ENCODE measurements at places on chromosomes 11 and 22.

- no peak for DNase-seq
Measured at GRCh38 chr11:76135491-76135890, 70.8 kb downstream of the WNT11 start.

DNA sequence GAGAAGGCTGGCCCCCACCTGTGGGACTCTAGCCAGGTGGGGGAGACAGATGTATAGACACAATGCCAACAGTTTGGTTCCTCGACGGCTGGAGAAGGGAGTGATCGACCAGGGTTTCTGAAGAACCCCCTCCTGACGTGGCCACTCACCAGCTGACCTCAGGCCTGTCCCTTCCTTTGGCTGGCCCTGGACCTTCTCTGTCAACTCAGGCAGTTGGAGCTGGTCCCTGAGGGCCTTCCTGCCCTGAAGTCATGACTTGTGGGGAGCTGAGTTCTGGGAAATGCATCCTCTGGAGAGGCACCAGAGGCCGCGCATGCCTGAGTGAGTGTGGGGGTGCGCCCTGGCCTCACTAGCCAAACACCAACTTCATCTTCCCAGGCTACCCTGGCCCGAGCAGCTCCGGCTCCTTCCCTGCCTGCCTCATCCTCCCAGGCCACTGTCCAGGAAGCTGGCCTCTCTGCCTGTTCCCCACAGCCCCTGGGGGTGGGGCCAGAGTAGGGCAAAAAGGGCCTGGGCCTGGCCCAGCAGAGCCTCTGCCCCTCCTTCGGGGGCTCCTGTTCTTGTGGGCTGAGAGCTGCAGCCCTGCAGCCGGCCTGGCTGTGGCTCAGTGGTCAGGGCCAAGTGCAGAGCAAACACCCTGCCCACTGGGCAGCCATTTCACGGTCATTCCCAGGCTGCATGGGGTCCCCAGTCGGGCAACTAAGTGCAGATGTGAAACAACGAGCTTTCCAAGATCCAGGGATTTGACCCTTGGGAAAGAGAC, 23.6 kb downstream of the TXN2 start:
- DNase-seq: peak; percentile 63

DNA sequence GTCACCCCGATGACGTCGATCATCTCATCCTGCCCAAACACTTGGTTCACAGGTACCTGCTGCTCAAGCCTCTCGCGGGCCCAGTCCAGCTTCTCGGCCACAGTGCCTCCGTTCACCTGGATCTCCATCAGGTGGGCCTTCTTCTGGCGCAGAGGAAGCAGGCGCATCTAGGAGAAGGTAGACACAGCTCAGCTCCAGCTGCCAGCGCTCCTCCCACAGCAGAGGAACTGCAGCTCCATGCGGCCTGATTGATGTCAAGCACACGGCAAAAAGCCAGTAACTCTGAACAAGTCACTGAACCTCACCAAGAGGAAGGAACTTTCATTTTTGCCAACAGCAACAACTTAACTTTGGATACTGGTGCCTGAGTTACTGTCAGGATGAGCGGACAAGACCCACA, 4.0 kb downstream of the RPL3 start:
- DNase-seq: no peak

- DNase-seq: no peak
Measured at GRCh38 chr11:22456993-22457762, 119.0 kb downstream of the SLC17A6 start.

DNA sequence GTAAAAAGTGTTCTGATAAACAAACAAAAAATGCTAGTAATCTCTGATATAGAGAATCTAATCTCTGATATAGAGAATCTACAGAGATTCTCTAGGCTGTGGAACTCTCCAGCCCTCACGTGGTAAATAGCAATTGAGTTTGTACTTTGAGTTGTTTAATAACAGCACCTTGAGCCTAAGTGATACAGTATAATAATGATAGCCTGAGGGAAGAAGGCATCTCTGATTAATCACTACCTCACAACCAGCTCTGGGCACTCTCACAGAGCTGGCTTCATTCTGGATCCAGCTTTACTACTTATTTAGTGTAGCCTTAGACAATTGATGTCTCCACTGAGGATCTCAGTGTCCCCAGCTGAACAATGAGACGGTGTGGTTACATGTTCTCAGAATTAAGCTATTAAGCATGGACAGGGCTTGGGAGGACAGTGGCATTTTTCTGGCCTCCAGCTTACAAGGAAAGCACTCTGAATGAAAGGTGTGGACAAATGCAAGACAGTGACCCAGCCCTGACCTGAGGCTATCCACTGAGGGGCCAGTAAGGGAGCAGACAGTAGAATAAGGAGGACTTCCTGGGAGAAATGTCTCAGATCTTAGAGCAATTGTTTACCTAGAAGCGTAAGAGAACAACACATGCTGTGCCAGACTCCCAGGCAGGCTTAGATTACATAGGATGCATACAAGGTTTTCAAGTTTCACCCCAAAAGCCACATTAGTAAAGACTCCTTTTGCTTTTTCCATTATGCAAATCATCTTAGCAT, 88.7 kb upstream of the DRD2 start:
- DNase-seq: no peak

- DNase-seq: no peak
Measured at GRCh38 chr11:73121692-73122091, 20.4 kb downstream of the FCHSD2 start.

GRCh38 chr22:27915986-27916385, 3.1 kb downstream of the PITPNB start:
- DNase-seq: no peak

DNA sequence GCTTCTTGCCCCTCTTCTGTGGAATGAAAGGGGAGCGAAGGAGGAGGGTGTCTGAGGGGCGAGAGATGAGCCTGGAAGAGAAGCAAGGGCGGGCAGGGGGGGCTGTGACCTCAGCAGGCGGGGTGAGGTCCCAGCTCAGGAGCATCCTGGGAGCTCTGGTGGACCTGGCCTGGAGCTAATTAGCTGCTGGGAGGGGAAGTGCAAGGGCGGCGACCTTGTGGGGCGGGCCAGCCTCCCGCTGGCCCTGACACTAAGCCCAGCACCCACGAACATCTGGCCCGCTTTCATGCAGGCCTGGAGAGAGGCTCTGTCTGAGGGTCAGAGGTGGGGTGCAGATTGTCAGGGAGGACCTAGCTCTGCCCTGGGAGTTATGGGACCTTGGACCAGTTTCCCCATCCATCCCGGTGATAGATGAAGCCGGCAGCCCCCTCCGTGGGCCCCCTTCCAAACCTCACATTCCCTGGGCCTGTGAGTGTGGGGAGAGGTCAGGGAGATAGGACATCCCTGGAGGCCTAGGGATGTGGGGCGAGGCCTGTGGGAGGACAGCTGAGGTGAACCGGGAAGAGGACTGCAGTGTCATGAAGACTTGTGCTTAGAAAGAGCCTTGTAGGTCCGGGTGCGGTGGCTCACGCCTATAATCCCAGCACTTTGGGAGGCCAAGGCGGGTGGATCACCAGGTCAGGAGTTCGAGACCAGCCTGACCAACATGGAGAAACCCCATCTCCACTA, 28.5 kb upstream of the CD82 start:
- DNase-seq: no peak

DNA sequence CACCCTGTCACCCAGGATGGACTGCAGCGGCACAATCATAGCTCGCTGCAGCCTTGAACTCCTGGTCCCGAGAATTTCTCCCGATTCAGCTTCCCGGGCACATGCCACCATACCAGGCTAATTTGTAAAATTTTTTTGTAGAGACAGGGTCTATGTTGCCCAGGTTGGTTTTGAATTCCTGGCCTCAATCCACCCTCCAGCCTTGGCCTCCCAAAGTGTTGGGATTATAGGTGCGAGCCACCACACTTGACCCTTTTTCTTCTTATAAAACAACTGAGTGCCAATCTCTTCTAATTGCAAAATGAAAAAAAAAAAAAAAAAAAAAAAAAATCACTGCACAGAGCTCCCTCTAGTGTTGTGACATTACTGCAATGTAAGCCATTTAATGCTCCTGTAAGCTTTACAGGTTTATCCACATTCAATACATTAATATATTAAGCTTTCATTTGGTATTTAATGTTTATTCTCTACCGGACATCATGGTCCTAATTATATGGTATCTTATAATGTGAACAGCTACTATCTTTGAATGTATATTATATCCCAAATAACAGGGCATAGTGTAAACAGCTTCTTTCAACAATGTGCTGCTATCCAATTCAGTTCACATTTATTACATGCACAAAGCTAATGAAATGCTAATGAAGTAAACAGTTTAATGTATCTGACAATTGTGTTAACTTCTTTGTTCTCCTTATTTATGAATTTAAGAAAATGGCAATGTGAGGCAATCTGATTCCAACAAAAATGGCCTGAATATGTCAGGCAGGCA, 44.6 kb downstream of the COPB1 start:
- peak; percentile 47 for DNase-seq

DNA sequence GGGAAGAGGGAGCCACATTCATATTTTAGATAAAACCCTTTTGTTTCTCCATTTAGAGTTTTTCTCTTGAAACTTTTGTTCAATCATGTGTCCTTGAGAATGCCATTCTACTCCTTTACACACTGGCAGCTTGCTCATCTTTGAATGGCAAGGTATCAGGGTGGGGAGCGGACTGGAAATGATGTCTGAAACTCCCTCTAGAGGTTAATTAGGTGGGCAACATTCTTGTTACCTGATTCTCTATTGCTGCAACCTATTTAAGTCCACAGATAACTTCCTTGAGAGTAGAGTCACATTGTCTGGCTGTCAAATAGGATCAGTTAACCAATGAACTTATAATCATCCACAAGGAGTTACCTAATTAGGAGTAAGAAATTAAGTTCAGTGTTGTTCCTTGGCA, 533.6 kb upstream of the API5 start:
- DNase-seq: no peak

DNA sequence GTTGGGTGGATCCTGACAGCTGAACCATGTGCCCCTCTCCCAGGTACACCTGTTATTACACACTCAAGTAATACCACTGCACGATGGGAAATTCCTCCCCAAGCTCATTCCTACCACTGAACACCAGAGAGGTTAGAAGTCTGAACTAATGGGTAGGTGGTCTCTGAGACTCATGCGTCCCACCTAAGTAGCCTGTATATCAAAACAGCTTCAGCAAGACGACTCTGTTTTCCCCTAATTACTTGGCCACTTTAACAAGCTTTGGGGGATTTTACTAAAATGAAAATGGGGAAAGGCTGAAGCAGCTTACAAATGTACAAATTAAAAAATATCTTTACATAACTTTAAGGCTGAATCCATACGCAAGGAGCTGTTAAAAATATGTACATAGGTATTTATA, 29.4 kb downstream of the LGR4 start:
- no peak for DNase-seq

- no peak for DNase-seq
Measured at GRCh38 chr11:4006946-4007680, 87.5 kb upstream of the RRM1 start.

DNA sequence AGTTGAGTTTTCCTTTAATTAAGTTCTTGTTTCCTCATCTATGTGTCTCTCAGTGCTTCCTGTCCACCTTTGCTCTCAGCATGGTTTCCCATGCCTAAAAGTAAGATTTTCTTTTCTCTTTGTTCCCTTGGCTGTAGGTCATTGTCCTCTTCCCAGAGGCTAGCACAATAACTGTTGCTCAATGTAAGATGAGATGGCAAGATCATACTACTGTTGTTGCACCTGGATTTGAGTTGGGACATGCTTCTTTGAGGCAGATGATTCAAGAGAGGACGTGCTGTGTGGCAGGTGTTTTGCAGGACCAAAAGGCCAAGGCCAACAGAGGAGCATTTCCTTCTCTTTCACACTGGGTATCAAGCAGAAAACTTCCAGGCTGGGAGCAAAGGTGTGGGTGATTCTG, 11.3 kb upstream of the NELL1 start:
- DNase-seq: no peak

- no peak for DNase-seq
Measured at GRCh38 chr11:87604350-87604749, 566.6 kb downstream of the TMEM135 start.

DNA sequence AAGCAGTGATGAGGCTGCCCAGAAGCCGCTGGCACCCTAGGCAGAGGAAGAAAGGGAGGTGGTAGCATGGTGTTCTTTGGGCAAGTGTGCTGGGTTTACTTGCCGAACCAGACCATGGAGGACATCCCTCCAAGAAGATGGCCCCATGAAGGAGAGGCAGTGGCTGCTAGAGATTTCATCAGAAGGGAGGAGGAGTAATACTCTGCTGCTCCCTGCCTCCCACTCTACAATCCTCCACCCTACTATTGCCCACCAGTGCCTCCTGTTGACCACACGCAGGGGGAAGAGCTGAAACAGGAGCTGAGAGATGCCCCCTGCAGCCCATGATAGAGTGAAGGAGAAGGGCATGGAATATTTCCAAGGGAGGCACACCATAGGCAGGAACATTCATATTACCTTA, 51.0 kb upstream of the PRSS23 start:
- DNase-seq: no peak

Measured in EL (cell line).